ENCODE measurements at places on chromosomes 6 and 20. TPM values are rescaled to one million over a fixed set of nuclear protein-coding genes. Genes with fewer than 3 reads are reported as not detected.

CDSN gene
- not detected for total RNA-seq

NKAIN4 gene
- not detected for total RNA-seq

RWDD2A gene
- total RNA-seq = 2.3 TPM

TCP11 gene
- 2.3 TPM for total RNA-seq

XKR7 gene
- not detected for total RNA-seq

ZBTB12 gene
- total RNA-seq = 2.3 TPM

KIAA0408 gene
- 1.4 TPM for total RNA-seq

TAAR6 gene
- not detected for total RNA-seq

UNC5CL gene
- not detected for total RNA-seq

Measured in myometrial cell (primary cell).